ENCODE measurements at places on chromosomes 2 and 18.
A peak's percentile ranks its signal among the peaks of the same experiment; 100 is the strongest.

- peak; percentile 28 for DNase-seq
Observed at GRCh38 chr2:200305797-200306195, 697 bp upstream of the SPATS2L start.

- DNase-seq, result no peak
Observed at GRCh38 chr2:55598056-55598795, 19.2 kb downstream of the PPP4R3B start.

- DNase-seq, result no peak
Observed at GRCh38 chr2:36982467-36982866, 16.1 kb upstream of the STRN start.

- DNase-seq, result no peak
Observed at GRCh38 chr2:20704886-20705285, 37.9 kb downstream of the GDF7 start.

DNA sequence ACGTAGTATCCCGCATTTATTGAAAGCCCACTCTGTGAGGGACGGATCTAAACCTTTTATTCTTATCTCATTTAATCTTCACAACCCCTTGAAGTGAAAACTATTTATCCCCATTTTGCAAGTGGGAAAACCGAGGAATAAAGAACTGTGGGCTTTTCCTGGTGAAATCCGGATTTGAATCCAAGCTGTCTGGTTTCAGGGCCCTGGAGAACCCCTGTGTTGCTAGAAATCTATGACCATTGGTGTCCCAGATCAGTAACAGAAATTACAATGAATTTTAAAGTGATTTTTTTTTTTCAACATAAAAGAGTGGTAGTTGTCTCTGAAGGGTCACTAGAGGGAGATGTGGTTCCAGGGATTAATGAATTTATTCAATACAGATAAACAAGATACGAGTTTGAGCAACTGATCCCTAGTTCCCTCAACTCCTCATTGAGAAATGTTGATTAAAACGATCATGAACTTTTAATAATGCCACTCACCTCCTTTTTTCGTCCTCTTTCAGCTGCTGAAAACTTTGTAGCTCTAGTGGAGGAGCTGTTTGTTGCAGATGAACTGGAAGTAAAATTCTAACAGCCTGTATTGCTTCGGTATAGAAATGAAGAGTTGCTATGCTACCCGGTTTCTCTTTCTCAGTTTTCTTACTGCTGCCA is 940 bp downstream of the XRCC5 start:
- peak; percentile 17 for DNase-seq

DNA sequence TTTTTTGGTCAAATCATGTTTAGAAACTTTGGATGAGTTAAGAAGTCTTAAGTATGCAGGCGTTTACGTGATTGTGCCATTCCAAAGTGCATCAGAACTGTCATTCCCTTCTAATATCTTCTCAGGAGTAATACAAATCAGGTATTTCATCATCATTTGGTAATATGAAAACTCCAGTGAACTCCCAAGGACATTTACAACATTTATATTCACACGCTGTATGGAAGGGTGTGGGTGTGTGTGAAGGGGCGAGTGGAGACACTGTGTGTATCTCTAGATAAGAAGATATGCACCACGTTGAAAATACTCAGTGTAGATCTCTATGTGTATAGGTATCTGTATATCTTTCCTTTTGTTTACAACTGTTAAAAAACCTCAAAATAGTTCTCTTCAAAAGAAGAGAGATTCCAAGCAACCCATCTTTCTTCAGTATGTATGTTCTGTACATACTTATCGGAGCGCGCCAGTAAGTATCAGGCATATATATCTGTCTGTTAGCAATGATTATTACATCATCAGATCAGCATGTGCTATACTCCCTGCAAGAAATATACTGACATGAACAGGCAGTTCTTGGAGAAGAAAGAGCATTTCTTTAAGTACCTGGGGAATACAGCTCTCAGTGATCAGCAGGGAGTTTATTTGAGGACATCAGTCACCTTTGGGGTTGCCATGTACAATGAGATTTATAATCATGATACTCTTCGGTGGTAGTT is 29.3 kb downstream of the COX7A2L start:
- DNase-seq, result no peak

- DNase-seq, result no peak
Observed at GRCh38 chr2:94994914-94995552, 30.5 kb upstream of the MAL start.

DNA sequence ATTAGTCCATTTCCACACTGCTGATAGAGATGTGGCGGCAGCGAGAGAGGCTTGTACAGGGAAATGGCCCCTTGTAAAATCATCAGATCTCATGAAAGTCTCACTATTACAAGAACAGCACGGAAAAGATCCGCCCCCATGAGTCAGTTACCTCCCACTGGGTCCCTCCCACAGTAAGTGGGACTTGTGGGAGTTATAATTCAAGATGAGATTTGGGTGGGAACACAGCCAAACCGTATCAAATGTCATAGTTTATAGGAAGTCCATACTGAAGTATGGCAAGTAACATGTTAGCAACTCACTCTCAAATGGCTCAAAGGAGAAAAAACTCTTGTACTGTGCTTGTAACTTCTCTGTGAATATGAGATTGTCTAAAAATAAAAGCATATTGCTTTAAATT is 56.1 kb downstream of the FARP2 start:
- DNase-seq, result peak; percentile 45

DNA sequence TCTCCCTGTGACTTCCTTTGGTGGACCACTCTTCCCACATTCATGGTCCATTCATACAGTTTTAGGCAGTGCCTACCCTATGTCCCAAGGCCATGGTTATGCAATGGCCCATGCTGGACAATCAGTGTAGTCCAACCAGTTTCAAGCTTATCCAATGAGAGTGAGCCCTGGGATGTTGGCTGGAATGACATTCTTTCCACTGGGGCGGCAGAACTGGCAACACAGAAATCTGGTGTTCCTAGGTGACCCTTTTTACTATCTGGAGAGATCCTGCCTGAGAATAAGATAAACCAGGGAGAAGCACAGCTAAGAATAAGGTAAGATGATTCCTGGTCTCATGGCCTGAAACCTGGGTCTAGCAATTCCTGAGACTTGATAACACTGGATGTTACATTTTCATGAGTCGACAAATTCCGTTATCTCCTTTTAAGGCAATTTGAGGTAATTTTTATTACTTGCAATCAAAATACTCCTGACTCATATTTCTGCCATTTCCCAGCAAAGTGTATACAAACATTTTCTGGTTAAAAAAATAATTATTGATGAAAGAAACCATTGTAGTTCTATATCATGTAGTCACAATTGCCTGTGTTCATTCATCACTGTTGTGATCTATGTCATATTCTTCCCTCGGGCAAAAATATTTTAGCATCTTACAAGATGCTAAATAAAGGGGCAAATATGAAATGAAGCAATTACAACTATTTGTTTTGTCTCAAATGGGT is 271.5 kb upstream of the LYPD1 start:
- DNase-seq, result no peak

DNA sequence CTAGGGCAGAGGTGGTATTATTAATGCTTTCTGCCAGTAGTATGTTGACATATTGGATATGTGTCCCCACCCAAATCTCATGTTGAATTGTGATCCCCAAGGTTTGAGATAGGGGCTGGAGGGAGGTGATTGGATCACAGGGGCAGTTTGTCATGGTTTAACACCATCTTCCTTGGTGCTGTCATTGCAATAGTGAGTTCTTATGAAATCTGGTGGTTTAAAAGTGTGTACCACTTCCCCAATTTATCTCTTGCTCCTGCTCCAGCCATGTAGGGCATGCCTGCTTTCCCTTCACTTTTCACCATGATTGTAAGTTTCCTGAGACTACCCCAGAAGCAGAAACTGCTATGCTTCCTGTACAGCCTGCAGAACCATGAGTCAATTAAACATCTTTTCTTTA is 47.1 kb upstream of the THSD7B start:
- DNase-seq, result no peak

DNA sequence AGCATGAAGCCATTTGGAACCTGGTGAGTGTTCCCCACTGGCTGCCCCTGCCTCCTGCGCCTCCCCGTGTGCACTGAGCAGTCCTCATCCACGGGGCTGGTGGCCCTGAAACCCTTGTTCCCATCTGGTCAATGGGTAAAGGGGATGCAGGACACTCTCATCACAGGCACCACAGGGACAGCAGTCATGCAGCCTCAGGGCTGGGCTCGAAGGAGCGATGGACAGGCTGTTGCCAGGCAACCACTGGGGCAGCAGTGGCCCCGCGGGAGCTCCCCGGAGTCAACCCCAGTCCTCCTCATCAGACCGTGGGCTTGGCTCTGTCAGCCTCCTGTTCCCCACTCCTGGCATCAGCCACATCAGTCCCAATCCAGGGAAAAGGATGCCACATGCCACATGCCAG is 509.5 kb downstream of the EIPR1 start:
- DNase-seq, result no peak

- DNase-seq, result no peak
Observed at GRCh38 chr2:8488001-8488738, 193.7 kb upstream of the ID2 start.

- DNase-seq, result no peak
Observed at GRCh38 chr2:106561356-106561755, 74.2 kb downstream of the CD8B2 start.

- no peak for DNase-seq
Observed at GRCh38 chr2:15058015-15058720, 425.7 kb downstream of the LRATD1 start.

DNA sequence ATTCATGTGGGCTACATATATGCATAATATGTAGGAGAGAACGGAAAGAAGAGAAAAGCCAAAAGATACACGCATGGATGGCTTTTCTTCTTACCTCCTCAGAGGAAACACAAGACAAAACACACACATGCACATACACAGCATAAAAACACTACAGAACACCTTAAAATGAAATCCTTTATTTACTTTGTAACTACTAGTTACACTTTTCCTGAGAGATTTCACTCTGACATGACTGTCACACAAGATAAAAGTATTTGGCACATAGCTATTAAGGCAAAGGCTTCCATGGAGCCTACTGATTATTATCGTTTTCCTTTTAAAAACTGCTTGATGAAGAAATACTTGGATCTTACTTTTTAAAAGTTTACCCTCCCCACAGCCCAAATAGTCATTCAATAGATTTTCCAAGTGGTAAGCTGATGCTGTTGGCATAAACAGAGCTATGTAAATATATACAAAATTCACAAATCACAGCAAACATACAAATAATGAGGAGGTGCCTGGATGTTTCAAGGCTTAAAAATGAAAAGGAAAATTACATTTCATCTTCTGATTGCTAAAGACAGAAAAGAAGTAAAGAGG is 8.6 kb downstream of the ZEB2 start:
- DNase-seq, result no peak

- no peak for DNase-seq
Observed at GRCh38 chr2:236536727-236537398, 32.8 kb upstream of the ACKR3 start.

- no peak for DNase-seq
Observed at GRCh38 chr2:166333801-166334200, 41.9 kb downstream of the SCN9A start.

DNA sequence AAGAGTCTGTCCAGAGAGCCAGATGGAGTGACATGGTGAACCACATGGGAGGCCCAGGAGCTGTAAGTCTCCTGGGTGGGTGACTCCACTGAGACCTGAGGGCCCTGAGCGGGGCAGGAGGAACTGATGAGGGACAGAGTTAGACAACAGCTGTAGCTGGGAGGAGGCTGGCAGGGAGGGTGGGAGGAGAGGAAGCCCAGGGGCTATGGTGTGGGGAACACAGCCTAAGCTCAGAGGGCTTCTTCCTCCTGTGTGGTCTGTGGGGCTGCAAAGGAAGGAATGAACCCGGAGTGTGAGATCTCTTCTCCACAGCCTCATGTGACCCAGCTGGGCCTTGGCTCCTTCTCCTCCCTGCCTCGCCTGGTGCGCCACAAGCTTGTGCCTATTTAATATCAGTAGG is 395.6 kb upstream of the HS6ST1 start:
- DNase-seq, result no peak

- no peak for DNase-seq
Observed at GRCh38 chr2:110114831-110115255, 779 bp downstream of the MALL start.

Measured in HTR-8/SVneo (cell line).